ENCODE measurements at places on chromosomes 2 and 18.

GRCh38 chr18:7604361-7604760, 37.2 kb downstream of the PTPRM start:
- DNase-seq: no peak

GRCh38 chr2:191322828-191323506, 77.8 kb downstream of the MYO1B start:
- DNase-seq: no peak

- DNase-seq: no peak
Measured at GRCh38 chr2:12310399-12310798, 406.3 kb upstream of the TRIB2 start.

GRCh38 chr2:191012845-191013681, 908 bp downstream of the STAT1 start:
- no peak for DNase-seq

- no peak for DNase-seq
Measured at GRCh38 chr2:98465456-98466226, 21.0 kb downstream of the INPP4A start.

GRCh38 chr2:229861431-229861830, 60.4 kb downstream of the TRIP12 start:
- no peak for DNase-seq

DNA sequence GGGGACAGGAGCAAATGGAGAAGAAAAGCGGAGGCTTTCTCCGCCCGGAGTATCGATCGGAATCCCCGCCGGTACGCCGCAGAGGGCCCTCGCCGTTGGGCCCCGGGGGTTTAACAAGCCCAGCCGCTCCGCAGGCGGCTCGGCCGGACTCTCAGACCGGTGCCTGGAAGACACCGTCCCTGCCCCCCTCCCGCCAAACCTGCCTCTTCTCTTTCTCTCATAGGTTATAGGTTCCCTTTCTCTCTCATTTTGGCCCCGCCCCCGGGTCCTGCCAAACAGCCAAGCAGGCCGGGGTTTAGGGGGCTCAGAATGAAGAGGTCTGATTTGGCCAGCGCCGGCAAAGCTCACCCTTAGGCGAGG, 4.4 kb downstream of the ONECUT2 start:
- no peak for DNase-seq

DNA sequence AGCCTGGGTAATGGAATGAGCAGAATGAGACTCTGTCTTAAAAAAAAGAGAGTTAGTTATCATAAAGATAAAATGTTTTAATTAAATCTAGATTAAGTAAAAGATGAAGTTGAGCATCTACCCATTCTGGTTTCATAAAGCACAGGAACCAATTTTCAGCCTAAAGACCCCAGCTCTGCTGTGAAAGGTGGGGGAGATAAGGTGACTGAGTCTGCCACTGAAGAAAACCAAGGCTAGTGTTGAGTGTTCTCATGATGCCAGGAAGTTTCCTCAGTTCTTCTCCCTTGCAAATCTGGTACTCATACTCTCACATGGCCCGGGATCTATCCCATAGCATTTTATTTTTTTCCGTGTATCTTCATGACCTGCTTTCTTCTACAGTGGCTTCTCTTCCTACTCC, 10.4 kb upstream of the CXCR4 start:
- no peak for DNase-seq

All from HCT116 (cell line).